Stimulated activated CD8-positive, alpha-beta memory T cell treated with anti-CD3 and anti-CD28 coated beads, Interleukin-7, amount 100 ng/mL, for 48 hours (primary cell): ENCODE measurements at places on chromosomes 3 and 15.

DNA sequence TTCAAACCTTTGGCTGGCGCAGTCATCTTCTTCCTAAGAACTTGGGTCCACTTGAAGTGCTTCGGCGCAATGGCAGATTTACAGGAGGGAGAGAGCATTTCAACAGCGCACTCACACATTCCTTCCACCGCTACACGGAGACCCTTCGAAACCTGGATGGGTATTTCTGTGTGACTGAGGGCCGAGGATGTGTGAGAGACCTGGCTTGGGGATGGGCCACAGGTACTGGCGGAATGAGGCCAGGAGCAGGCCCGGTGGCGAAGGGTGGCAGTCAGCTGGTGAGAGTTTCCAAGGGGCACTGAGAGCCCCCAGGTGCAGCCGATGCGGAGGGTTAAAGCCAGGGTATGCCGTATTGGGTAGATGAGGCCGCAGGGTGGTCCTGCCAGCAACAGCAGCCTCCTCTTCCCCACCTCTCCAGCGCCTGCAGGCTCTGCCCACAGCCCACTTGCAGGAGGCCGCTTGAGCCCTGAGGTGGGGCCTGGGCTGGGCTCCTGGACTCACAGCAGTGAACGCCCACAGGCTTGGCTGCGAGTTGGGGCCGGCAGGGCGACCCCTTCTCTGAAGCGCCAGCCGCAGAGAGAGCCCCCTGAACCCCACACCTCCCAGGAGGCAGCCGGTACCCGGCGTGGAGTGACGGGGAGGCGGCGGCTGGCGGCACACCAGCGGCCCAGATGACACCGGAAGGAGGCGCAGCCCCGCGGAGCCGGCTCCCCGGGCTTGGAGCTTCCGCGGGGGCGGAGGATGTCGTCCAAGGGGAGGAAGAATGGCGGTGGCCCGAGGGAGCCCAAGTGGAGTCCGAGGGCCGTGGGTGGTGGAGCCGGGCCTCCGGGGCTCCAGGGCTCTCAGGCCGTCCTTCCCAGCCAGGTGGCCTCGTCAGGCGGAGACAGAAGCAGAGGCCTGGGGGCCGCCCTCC is 166.5 kb downstream of the NSMCE3 start:
- no peak for DNase-seq

DNA sequence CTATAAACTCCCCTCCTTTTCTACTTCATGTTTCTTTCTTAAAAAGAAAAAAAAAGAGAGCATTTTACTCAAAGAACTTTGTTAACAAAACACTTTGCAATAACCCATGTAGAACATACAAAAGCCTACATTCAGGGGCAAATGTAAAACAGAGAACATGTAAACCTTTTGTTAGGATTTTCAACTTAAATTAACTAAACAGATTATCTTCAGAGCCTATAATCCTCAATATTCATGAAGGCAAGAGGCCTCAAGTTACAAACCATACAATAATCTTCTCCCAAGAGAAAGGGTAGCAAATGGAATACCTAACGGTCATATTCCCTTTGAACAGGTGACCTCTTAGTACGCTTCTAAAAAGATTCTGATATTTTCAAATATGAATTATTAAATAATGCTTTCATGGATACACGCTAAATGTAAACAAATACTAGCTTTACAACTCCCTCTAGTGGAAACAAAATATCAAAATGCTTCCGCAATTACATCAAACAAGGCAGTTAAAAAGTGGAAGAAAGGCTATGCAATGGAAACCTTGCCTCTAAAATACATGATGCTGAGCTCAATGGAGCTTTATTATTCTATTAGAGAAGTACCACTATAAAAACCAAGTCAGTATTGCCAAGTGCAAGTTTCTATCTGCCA is 9.9 kb downstream of the CEP152 start:
- DNase-seq = no peak

DNA sequence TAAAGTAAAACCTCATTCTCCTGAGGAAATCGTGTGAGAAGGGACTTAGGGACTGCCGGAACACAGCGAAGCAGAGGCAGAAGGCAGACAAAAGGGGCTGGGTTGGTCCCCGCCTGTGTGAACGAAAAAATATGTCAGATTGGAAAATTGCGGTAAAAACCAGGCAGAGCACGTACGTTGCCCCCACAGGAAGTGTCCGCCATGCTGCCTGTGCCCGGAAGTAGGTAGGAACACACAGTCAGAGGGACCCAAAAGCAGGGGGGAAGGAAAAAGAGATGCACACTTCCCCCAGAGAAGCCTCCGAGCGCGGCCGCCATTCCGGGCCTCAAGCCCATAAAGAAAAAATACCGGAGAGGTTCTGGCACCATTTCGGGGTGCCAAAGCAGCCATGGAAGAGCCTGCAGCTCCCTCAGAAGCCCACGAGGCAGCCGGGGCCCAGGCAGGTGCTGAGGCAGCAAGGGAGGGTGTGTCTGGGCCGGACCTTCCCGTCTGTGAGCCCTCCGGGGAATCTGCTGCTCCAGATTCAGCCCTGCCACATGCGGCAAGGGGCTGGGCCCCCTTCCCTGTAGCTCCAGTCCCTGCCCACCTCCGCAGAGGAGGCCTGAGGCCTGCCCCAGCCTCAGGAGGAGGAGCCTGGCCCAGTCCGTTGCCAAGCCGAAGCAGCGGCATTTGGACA is at the start of gene MKRN3:
Gene MKRN3, plus strand, starts transcription at position 280 of the 676 bp plus-strand sequence. Its CDS starts 109 bp downstream, at position 389.
- DNase-seq = no peak

DNA sequence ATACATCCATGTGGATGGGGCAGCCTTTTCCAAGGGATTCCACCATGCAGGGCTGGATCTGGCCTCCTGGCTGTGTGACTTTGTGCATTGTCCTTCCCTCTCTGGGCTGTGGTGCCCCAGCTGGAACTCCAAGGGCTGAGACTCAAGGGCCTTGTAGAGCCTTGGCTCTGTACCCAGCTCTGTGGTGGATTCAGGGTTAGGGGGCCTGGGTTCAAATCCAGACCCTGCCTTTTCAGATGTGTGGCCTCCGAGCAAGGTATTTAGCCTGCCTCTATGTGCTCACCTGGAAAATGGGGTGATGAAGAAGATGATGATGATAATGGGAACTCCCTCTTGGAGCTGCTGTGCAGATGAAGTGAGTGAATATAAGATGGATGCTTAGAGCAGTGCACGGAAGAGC is 161.9 kb downstream of the WNT7A start:
- DNase-seq = no peak

GRCh38 chr15:71316911-71317310 is 201.6 kb downstream of the THSD4 start:
- no peak for DNase-seq

GRCh38 chr3:139308560-139308959 is 35.3 kb upstream of the MRPS22 start:
- no peak for DNase-seq

- no peak for DNase-seq
Observed at GRCh38 chr15:90142216-90143165, 40.2 kb upstream of the IDH2 start.

DNA sequence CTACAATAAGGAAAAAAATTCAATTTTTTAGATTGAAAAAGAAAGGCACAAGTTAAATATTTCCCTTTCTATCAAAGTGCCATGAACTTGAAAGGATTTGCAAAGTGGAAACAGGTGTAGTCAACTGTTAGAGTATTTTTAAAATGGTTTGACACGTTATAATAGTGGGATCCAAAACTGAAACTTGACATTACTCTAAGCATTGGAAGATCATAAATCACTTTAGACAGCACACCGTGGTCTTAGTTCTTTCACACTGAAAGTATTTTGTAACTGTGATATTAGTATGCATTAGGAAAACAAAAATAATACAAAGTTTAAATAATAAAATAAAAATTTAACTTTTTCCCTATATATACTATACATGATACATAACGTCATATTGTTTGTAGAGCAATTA is 933.1 kb downstream of the EPHA3 start:
- DNase-seq = no peak

DNA sequence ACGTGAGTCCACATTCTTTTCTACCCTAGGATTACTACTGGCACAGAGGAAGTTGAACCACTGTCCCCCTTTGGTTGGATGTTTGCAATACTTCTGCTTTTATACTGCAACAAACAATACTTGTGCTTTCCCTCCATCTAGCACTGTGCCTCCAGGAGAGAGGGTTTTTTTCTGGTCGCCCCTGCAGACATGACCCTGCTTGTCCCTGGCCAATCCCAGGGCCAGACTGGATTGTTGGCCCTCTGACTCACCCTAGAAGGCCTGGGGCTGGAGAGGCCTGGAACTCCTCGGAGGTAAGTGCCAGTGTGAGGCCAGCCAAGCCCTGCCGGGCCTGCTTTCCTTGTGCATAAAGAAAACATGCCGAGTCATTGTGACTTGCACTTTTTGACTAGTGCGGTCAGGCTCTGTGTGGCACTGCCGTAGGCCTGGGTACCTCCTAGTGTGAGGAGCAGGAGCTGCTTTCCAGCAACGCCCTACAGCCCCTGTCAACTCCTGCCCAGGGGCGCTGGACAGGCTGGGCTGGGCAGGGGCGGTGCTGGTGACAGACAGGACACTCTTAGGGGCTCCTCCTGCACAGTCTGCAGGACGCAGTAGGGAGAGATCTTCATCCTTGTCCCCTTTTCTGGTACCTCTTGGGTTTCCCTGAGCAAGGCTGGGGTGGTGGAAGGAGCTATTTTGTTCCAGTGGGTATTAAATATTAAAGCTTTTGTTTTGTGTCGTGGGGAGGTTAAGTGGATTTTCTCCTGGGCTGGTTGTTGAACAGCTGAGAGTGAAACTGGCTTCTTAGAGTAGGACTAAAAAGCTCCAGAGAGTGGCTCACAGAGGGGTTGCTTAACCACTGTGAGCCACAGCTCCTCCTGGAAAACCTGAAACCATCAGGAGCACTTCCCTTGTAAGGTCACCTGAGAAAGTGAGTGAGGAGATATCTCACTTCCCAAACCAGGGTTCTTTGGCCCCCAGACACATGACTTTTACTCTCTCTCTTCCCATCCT is 14.4 kb upstream of the TKT start:
- no peak for DNase-seq

DNA sequence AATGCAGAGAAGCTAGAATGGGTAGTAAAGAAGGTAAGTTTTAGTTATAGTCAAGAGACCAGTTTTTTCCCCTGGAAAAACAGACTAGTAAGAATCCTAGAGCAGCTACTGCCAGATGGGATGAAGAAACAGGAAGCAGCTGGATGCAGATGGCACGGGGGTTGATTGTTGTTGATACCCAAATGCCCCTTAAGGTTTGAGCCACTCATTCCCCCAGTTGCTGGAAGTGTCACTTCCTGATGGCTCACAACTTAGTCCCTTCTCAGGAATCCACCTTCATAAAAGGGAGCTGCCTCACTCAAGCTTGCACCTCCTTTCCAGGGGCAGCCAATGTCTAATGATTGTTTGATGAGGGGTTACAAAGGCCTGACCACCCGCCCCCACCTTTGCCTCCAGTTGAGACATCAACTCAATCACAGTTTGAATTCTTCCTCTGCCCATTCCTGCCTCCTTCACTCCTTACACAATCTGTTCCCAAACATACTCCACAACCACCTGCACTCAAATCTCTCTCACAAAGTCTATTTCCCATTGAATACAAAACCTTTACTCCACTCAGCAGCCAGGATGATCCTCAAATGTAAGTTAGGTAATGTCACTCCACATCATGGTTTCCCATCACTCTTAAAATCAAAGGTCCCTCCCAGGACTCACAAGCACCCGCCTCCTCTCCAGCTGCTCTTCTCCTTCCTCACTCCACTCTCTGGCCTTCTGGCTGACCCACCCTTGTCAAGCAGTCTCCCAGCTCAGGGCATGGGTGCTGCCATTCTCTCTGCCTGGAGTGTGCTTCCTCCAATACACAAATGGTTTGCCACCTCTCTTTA is 450.1 kb upstream of the THBS1 start:
- no peak for DNase-seq

- no peak for DNase-seq
Observed at GRCh38 chr15:35305031-35305550, 220.0 kb upstream of the NANOGP8 start.

DNA sequence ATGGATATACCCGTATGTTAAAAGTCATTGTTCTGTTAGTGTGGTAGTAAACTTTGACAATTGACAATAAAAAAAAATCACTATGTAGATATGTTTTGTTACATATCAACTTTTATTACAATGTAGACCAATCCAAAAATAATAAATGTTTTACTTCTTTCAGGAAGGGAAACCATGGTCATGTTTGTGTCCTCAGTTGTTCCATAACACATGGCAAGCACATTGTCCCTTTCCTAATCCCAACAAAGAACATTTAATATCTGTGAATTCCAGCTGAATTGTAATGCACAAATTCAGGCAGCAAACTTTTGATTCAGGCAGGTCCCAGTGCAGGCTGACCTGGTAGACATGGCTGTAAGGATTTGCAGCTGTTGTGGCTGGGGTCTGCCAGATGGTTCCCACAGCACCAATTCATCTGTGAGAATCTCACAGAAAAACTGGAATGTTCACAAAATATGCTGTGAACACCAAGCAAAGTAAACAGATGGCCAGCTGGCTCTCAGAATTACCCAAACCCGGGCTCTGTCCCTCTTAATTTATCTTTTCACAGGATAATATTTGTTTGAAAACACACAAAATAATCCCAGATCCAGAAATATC is 1.9 kb upstream of the SPG21 start:
- no peak for DNase-seq

GRCh38 chr3:186075931-186076567 is 32.8 kb downstream of the ETV5 start:
- no peak for DNase-seq

- DNase-seq = no peak
Observed at GRCh38 chr15:99403597-99403996, 152.3 kb downstream of the LRRC28 start.

DNA sequence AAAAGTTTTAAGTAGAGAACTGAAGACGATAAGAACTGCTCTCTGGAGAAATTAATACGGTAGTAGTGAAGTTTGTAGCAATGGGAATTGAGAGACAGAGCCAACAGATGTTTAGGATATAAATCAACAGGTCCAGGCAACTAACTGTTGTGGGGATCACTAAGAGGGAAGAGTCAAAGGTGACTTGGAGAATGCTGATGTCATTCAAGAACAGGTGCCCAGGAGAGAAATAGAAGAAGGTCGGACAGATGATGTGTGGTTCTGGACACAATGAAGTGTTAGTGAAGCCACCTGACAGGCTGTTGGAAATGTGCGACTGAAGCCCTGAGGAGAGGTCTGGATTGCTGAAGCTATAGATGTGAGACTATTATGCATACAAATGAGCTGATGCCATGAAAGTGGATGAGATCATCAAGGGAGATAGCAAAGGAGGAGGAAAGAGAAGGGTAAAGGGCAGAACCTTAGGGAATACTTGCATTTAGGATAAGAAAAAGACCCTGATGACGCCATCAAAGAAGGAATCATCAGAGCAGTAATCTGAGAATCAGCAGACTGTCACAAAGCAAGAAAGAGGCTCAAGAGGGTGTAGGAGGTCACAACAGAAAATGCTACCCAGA is 183.7 kb downstream of the FRMD5 start:
- DNase-seq = no peak

GRCh38 chr3:70078778-70079177 is 79.2 kb downstream of the SAMMSON start:
- no peak for DNase-seq

- no peak for DNase-seq
Observed at GRCh38 chr15:66298803-66299251, 5.5 kb downstream of the DIS3L start.
